ENCODE measurements at places on chromosomes 16 and 17. TPM values are rescaled to one million over a fixed set of nuclear protein-coding genes. Genes with fewer than 3 reads are reported as not detected.

The NTN1 gene
- total RNA-seq: 15.2 TPM

DNA sequence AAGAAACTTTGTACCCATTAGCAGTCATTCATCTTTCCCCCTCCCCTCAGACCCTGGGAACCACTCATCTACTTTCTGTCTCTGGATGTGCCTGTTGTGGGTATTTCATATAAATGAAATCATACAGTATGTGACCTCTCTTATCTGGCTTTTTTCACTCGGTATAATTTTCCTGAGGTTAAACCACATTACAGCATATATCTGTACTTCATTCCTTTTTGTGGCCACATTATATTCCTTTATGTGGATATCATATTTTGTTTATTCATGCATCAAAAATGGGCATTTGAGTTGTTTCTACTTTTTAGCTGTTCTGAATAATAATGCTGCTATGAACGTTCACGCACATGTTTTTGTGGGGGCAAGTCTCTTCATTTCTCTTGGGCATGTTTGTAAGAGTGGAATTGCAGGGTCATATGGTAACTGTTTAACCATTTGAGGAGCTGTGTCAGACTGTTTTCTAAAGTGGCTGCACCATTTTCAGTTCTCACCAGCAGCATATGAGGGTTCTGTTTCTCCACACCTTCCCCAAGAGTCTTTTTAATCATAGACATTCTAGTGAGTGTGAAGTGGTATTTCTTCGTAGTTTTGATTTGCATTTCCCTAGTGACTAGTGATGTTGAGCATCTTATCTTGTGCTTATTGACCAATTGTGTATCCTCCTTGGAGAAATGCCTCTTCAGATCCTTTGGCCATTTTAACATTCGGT, 3.8 kb downstream of the SNX29 start:
- DNase-seq: no peak

DNA sequence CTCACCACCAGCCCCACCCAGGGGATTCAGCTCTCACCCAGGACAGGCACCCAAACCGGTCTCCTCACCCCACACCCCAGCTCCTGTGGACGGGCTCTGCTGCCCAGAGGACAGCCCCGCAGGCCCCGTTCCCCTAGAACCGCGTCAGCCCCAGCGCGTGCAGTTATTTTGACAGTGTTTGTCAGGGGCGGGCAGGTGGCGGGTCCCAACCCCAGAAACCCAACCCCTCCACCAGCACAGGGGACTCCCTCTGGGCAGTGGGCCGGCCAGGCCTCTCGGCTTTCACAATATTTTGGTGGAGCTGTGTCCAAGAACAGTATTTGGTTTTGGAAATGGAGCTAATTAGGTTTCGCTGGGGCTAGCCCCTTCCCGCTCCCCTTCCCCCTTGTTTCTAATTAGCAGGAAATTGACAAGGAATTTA, 44.8 kb downstream of the BAHCC1 start:
- no peak for DNase-seq

DNA sequence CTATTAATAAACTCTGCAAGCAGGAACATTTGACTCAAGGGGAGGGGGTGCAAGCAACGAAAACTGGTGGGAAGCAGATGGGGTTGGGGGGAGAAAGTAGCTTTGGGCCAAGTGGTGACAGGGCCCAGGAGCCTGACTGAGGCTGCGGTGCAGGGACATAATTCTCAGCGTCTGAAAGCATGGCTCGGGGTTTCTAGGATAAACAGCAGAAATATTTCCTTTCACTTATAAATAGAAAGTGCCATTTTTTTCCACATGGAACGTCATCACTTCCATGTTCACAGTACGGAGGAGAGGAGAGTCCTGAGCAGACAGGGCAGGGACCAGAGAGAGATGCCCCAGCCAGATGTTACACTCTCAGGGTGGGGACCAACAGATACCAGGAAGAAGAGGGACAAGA, 197.1 kb downstream of the ZFHX3 start:
- no peak for DNase-seq

DNA sequence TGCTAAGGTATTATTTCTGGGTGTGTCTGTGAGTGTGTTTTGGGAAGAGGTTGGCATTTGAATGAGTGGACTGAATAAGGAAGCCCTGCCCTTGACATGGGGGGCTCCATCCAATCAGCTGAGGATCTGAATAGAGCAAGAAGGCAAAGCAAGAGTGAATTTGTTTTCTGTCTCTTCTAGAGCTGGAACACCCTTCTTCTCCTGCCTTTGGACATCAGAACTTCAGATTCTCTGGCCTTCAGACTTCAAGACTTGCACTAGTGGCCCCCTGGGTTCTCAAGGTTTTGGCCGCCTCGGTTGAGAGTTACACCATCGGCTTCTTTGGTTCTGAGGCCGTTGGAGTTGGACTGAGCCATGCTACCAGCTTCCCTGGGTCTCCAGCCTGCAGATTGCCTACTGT, 448.6 kb downstream of the SHISA9 start:
- no peak for DNase-seq

DNA sequence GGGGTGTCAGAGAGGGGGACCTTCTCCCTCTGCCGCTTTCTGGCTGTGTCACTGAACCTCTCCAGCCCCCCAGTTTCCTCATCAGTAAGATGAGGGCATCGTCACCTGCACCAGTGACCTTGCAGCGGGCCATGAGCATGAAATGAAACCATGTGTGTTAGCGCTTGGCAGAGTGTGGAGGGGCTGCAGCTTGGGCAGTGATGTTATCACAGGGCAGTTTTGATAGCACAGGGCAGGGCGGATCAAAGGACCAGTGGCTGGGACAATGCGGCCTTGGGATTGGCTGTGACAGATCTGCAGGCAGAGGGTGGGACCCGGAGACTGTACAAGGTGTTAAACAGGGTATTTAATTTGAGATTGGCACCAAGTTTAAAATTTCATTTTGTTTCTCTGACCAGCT, 38.9 kb upstream of the NAT9 start:
- DNase-seq: no peak

DNA sequence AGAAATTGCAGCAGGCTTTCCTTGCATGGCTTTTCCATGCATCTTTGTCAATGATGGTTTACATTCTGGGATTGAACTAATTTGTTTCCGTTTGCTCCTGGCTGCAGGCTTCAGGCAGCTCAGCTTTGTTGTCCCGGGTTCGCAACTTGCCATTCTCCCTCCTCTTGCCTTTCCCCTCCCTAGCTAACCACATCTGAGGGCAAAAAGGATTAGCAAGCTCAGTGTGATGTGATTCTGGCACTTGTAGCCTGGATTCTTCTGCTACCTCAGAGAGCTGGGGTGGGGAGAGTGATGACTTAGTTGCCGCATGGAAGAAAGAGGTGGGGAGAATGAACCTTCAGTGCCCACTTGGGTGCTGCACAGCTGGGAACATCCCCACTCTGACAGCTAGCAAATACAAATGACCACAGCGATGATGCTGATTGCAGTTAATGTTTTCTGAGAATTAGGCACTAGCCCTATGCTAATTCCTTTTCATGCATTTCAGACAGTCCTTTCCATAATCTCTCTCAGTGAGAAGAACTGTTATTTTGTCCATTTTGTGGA, 120.2 kb upstream of the SALL1 start:
- no peak for DNase-seq

The IRX3 gene
- 4.1 TPM for total RNA-seq

GRCh38 chr17:79006794-79007503, 2.6 kb downstream of the CANT1 start:
- DNase-seq: no peak

The ERN2 gene
- under 0.01 TPM for total RNA-seq

GRCh38 chr17:18025945-18026776, 12.8 kb downstream of the ATPAF2 start:
- DNase-seq: no peak

DNA sequence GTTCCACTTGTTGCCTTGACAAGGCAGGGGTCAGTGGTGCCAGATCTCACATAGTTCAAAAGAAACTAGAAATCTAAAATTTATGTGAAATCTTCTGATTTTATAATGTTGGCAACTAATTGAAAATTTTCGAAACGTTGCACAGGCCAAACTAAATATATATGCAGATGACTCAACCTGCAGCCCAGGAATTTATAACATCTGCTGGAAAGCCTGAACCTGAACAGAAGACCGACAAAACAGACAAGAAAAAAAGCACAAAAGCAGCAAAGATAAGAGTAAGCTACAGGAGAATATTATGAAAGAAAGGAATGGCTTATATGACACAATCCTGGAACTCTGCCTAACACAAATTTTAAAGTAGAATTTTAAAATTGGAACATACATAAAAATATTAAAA, 207.6 kb downstream of the CEP112 start:
- DNase-seq: no peak

The TEX14 gene
- total RNA-seq: 0.07 TPM

DNA sequence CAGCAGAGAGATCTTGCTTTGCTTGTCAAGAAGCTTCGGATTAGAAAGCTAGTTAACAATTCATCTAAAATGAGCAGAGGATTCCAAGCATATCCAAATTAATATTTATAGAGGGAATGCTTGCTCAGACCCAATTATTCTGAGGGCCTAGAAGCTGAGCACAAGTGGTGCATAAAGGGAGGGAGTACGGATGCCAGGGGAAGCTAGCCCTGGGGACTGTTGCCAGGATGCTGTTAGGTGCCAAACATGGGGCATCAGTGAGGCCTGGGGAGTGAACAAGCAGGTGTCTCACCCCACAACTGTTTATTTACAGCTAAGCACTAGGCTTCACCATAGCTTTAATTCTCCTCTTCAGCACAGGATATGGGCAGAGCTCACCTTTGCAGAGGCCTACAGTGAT, 684.1 kb upstream of the C16orf82 start:
- DNase-seq: no peak

All from kidney epithelial cell (primary cell).